Stimulated activated naive CD8-positive, alpha-beta T cell treated with anti-CD3 and anti-CD28 coated beads, Interleukin-15, Interleukin-2, amounts not matched to agents 100 U/mL and 50 U/mL, for 24 hours (primary cell): ENCODE measurements at places on chromosomes 12 and 14.
A peak's percentile ranks its signal among the peaks of the same experiment; 100 is the strongest.

- no peak for DNase-seq
These were observed 68.9 kb downstream of the CEP128 start for GRCh38 chr14:80872645-80873044.

DNA sequence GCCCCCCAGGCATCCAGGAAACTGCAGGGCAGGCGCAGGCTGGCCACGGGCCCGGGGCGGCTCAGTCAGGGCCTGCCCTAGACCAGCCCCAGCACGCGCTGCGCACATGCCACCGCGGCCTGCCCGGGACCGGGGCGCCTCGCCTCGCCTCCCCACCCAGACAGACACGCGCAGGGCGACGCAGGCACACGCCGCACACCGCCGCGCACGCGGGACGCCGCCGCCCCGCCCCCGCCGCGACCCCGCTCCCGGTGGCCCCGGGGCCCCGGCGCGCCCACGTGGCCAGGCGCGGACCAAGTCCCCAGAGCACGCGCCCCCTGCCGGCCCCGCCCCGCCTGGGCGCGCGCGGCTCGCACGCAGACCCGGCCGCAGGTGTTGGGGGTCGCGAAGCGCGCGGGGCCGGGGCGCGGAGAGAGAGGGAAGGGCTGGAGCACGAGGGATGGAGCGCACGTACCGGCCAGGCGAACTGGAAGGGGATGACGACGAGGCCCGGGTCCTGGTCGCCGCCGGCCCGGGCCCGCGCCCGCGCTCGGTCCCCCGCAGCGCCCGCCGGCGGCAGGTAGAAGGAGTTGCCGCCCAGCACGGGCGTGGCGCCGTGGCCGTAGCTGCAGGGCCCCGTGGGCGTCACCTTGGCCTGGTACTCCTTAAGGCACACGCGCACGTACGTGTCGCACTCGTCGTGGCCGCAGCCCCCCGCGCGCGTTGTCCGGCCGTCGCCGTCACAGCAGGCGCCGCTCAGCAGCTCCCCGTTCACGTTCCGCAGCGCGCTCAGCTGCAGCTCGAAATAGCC, 1.1 kb downstream of the JAG2 start:
- DNase-seq, result no peak

DNA sequence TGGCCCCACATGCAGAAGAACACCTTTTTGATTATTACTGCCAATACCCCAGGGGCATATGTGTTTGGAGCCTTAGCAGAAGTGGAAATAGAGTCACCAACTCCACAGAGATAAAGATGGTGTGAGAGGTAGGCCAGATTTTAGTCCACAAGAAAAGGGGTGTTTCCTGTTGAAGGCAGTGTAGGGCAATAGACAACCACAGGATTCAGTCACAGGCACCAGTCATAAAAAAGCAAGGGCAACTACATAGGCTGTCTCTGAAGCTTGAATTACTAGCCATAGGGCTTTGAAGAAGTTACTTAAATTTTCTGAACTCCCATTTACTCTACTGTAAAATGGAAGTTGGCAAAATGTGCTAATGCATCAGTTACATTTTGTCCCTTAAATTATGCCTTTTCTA, 18.9 kb downstream of the ERP27 start:
- no peak for DNase-seq

DNA sequence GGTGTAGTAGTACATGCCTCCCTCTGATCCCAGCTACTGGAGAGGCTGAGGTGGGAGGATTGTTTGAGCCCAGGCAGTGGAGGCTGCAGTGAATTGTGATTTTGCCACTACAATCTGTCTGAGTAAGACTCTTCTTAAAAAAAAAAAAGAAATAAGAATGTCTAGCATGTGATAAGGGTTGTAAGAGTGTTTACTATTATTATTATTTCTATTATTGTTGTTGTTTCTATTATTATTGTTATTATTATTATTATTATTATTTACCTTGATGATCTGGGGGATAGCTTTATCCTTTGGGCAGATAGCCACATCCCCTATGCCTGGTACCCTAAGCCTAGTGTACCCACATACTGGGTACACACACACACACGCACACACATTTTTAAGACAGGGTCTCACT, 4.3 kb downstream of the OAS3 start:
- no peak for DNase-seq

- peak; percentile 5 for DNase-seq
These were observed 624 bp upstream of the PLEKHD1 start for GRCh38 chr14:69483765-69484443.

DNA sequence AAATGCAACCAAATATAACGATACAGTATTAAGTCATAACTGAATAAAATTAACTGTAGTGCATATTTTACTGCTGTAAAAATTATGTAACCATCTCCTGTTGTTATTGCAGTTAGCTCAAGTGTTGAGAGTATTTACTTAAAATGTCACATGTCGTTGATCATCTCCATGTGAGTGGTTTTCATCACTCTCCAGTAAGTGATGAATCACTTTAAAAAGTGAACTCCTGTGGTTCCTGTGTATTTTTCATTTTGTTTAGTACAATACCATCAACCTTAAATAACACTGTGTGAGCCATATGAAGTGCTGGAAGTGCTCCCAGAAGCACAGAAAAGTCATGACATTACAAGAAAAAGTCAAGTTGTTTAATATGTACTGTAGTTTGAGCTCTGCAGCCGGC, 104.7 kb upstream of the SLCO1B1 start:
- no peak for DNase-seq

DNA sequence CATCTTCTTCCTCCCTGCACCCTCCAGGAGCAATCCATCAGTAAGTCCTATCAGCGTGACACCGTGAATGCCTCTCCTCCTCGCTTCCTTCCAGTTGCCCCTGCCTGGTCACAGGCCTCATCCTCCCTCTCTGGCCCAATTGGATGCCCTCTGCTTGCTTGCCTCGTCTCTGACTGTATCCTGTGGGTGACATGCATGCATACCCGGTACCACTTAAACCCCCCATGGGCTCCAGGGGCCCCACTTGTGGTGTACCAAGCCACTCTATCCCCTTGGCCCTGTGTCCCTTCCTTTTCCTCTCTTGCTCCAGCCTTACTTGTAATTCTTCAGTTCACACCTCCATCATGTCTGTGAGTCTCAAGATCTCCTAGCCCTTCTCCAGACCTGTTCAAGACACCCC, 106.0 kb upstream of the RTL1 start:
- DNase-seq, result no peak

DNA sequence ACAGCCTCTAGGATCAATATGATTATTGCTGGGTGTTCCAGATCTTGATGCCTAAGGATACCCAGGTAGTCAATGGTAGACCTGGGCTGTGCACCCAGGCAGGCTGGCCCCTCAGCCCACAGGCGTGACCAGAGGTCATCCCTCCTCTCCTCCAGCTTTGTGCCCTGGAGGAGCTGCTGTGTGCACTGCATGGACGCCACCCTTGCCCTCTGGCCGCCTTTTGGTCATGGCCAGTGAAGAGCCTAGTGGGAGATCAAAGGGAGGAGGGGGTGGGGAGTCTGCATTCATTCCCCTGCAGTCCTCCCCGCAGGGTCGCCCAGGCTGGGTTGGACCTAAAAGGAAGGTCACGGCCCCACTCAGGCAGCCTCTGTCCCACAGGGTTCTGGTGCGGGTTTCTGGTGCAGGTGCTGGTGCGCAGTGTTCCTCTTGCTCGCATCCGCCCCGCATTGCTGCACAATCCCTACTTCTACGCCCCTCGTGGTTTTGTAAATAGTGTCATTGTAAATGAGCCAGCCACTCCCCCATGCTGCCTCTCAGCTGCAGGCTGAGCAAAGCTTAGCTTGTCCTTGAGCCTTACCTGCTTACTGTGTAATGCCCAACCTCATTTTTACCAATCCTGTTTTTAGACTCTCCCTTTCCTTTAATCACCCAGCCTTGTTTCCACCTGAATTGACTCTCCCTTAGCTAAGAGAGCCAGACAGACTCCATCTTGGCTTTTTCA, 55.3 kb downstream of the PSMA6 start:
- DNase-seq, result no peak
